Stimulated activated CD4-positive, alpha-beta T cell treated with anti-CD3 and anti-CD28 coated beads, TNF-alpha, amount 100 ng/mL, for 4 hours (primary cell): ENCODE measurements at places on chromosomes 1 and 21.

- no peak for DNase-seq
Measured at GRCh38 chr1:162159515-162159914, 90.0 kb downstream of the NOS1AP start.

GRCh38 chr1:51877434-51878307 is 856 bp downstream of the NRDC start:
- DNase-seq, result no peak

GRCh38 chr1:162605225-162605927 is 26.9 kb upstream of the DDR2 start:
- no peak for DNase-seq

GRCh38 chr1:68979891-68980290 is 483.0 kb upstream of the DEPDC1 start:
- DNase-seq, result no peak

- no peak for DNase-seq
Measured at GRCh38 chr1:171909711-171910110, 68.4 kb downstream of the DNM3 start.

- no peak for DNase-seq
Measured at GRCh38 chr1:41215623-41216022, 26.5 kb downstream of the SCMH1 start.

GRCh38 chr1:205575294-205575885 is 56.4 kb downstream of the ELK4 start:
- DNase-seq, result no peak

GRCh38 chr1:235902677-235903542 is 36.2 kb upstream of the LYST start:
- no peak for DNase-seq

DNA sequence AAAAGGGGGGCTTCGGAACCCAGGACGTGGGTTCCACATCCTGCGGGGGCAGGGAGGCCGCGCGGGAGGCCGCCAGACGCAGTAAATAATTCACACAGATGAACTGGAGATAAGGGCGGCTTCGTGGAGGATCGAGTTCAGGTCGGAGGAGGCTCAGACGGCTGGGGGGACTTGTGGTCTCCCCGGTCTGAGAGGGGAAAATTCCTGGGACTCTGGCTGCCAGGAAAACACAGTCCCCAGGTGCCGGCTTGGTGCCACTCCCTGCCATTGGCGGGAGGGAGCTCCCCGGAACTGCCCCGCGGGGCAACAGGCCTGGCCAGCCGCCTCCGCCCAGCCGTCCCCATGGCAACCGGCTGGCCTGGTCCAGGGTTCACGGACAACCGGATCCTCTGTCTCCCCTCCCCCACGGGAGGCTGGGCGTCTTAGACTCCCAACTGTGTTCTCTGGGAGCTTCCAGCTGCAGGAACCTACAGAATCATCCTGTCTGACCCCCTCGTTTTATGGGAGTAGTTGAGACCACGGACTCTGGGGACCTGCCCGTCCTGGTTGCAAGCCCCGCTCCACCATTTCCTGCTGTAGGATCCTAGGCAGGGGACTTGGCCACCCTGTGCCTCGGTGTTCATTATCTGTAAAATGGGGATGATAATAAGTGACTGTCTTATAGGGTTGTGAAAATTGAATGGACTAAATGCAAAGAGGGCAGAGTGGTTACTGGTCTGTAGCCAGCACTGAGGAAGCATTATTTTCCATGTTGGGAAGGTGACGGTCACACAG is 9.6 kb downstream of the CAMK2N1 start:
- no peak for DNase-seq

GRCh38 chr1:119449971-119450370 is 35.0 kb downstream of the HSD3B2 start:
- no peak for DNase-seq

- DNase-seq, result no peak
Measured at GRCh38 chr1:229368347-229368746, 25.5 kb upstream of the CCSAP start.

DNA sequence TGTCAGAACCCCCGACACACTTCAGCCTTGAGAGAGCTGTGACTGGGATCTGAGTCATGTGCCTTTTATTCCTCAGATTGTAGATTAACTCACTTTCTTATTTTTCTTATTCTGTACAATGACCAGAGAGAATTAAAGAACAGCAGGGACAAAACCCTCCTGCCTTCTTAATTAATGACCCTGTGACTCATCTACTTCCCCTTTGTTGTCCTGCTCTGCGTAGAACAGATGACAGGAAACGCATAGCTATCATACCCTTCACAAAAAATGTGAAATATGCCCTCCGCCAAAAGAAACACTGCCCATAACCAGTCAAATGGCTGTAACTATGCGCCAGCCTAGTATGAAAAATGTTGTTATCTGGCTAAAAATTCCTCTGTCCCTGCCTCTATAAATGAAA is 9.1 kb upstream of the PADI2 start:
- no peak for DNase-seq

DNA sequence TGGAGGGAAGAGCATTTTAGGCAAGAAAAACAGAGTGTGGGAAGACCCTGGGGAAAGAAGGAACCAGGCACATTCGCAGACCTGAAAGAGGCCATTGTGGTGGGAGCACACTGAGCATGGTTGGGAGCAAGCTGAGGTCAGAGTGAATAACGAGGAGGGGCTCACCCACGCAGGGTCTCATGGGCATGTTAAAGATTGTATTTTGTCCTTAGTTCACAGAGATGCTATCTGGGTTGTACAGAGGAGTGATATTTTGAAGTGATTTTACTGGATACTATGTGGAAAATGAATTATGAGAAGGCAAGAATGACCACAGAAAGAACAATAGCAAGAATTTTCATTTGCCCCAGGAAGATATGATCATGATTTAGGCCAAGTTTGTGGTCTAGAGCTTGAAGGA is 578.3 kb upstream of the NR5A2 start:
- DNase-seq, result no peak

DNA sequence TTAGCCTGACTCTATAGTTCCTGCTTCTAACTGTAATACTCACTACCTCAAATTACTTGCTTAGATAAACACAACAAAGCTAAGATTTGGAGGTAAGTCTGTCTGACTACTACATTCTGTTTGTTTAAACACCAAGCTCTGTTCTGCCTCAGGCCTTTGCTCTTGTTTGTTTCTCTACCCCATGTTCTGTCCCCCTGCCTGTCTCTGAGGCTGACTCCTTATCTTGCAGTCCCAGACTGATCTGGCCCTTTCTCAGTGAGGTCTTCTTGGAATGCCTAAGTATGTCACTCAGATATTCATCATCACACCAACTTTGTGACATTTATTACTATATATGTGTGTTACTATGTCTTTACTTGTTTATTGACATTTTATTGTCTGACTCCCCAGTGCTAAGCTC is 425.5 kb downstream of the LMO4 start:
- no peak for DNase-seq

GRCh38 chr1:178094739-178095645 is 1.1 kb downstream of the RASAL2 start:
- no peak for DNase-seq

DNA sequence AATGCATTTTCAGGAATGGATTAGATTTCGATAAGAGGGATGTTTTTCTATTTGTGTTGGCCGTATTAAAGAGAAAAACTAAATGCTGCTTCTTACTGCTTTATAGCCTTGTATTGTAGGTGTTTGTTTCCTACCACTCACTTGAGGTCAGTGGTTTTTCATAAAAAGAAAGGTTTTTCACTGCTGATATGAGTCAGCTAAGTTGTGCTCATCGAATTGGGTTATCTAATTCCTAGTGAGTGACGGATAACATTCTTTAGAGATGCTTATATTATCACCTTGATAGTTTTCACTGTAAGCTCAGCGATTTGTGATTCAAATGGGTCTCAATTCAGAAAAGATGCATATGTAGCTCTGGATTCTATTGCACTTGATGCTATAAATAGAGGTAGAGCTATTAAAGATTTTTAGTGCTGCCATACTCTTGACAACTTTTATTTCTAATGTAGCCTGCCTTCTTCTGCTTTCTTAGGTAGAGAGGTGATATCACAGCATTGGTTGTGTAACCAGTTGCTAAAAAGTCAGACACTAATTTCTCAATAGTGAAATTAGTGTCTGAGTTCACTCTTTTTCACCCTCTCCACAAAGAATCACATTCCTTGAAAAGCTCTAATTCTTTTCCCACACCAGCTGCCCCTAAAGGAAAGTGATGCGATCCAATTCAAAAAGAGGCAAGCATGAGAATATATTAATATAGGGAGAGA is 180.0 kb downstream of the RASAL2 start:
- DNase-seq, result no peak

GRCh38 chr1:242435200-242435599 is 89.3 kb downstream of the PLD5 start:
- no peak for DNase-seq

- DNase-seq, result no peak
Measured at GRCh38 chr1:171113382-171113781, 22.7 kb downstream of the FMO3 start.

GRCh38 chr1:113388621-113389358 is 1.5 kb upstream of the MAGI3 start:
- DNase-seq, result no peak

- DNase-seq, result no peak
Measured at GRCh38 chr1:194717334-194717733, 1530.9 kb upstream of the B3GALT2 start.

DNA sequence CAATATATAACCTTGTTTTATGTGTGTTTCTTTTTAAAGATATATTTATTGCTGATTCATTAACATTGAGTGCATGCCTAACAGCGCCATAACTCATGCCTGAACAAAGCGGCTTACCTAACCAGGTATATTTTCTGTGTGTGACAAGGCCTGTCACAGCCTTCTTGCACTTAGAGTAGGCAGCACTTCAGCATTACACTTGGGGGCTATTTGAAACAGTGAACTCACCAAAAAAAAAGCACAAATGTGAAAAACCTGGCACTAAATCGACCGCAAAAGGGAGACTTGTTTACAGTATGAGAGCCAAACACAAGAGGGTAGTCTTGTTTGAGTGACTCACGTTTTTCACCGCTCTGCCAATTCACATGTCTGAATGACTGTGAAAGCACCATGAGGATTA is 111.7 kb downstream of the DISP1 start:
- DNase-seq, result no peak

DNA sequence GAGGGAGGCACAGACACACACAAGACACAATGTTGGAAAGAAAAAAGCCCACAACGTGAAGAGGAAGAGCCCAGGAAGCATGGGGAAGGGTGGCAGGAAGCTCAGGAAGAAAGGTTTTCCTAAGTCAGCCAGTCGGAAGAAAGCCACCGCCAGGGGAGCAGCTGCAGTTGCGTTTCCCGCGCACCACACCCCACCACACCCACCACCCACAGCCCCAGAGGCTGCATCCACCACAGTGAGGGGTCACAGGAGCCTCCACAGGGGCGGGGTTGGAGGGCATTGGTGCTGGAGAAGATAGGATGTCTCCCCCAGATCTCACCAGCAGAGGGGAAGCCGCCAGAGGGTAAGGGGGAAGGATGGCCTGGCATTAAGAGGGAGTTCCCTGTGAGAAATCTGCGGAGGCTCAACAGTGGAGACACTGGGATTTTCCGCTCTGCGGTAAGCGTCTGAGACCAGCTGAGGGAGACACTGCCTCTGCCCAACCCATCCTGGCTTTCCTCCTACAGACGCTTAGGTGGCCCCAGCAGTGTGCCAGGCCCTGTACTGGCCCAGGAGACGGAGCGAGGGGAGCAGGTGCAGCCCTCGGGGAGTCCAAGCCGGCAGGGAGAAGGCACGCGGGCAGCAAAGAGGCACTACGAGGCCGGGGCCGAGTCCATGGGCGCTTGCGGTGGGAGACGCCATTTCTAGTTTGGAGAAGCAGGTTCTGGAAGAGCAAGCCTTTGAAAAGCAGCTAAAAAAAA is 19.8 kb downstream of the PGLYRP3 start:
- no peak for DNase-seq

DNA sequence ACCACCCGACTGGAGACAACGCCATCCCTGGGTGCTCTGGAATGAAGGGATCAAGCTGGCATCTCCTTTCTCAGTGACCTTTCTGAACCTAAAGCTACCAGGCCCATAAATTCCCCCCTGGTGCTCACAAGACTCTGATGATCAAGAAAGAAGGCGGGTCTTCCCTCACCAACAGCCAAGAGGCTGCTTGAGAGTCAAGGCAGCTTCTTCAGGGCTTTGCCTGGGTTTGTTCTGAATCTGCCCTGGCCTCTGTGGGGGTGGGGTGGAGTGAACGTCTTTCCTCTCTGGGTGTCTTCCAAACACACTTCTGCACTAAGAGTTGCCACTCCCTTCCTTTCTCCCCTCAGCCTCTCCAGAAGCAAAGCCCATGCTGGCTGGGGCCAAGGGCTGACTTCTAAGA is 36.1 kb downstream of the CD247 start:
- DNase-seq, result no peak

GRCh38 chr1:25879675-25880074 is 4.2 kb upstream of the PAQR7 start:
- no peak for DNase-seq

- DNase-seq, result peak; percentile 71
Measured at GRCh38 chr1:205273551-205273982, 45.8 kb downstream of the TMCC2 start.

GRCh38 chr1:156814571-156815260 is 1.9 kb downstream of the SH2D2A start:
- no peak for DNase-seq

DNA sequence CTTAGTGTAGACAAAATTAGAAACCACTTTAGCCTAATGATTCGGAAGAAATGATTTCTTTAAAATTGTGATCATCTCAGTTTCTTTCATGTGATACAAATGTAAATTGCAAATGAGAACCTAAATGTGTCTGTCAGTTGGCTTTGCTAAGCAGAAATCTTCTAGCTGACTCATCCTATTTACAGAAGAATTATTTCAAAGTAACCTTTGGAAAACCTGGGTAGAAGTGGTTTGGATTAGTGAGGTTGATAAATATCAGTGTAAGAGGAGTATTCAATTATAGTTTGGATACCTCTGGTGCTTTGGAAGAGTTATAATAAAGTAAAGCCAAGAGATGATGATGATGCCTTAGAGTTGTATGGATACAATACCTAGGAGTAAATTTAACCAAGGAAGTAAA is 37.4 kb downstream of the CC2D1B start:
- no peak for DNase-seq

DNA sequence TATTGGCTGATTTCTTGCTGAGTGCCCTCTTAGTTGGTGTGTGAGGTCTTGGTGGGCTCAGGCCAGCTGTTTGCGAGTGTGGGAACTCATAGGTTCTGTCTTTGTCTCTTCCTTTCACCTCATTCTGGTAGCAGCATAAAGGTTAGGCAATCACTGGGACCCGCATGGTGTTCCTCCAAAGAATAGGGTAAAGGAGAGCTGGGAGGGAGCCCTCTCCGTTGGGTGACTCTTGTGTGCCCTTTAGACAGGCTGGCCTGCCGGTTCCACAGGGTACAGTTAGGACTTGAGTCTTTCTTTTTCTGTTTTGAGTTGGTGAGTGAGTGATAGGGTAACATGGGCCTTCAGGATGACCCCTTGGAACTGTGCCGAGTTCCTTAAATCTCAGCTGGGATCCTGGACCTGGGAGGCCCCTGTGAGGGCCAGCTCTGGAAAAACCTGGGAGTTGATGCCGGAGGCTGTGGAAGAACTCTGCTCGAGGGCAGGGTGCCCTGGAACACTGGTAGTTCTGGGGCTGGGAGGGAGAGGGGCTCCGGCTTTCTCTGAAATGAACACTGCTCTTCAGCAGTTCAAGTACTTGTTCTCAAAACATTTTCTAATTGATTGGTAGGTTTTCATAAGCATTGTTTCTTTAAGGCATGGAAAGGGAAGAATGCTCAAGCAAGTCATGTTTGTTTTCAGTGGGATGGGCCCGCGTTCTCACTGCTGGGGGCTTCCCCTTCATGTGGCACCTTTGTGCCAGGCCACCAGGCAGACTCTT is 2.1 kb upstream of the THAP3 start:
- no peak for DNase-seq
